Stimulated activated CD8-positive, alpha-beta memory T cell treated with anti-CD3 and anti-CD28 coated beads, Interleukin-7, amount 100 ng/mL, for 1 hour (primary cell): ENCODE measurements at places on chromosomes 7 and 10.

DNA sequence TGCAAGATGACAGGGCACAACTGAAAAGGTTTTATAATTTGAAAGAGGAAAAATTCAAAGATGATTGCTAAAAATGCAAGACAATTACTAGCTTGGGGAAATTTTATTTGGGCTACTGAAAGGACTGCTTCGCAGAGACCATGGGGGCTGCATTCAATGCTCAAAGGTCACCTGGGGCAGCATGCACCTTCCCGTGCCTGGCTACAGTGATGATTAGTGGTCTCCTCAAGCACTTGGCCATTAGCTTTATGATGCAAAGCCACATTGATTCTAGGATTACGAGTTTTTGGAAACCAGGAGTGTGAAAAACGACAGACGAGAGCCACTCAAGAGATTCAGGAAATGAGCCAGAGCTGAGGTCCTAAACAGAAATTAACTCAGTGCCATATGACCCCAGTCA, 764.6 kb downstream of the PHTF2 start:
- no peak for DNase-seq

- no peak for DNase-seq
Observed at GRCh38 chr7:24740871-24741270, 16.4 kb downstream of the GSDME start.

DNA sequence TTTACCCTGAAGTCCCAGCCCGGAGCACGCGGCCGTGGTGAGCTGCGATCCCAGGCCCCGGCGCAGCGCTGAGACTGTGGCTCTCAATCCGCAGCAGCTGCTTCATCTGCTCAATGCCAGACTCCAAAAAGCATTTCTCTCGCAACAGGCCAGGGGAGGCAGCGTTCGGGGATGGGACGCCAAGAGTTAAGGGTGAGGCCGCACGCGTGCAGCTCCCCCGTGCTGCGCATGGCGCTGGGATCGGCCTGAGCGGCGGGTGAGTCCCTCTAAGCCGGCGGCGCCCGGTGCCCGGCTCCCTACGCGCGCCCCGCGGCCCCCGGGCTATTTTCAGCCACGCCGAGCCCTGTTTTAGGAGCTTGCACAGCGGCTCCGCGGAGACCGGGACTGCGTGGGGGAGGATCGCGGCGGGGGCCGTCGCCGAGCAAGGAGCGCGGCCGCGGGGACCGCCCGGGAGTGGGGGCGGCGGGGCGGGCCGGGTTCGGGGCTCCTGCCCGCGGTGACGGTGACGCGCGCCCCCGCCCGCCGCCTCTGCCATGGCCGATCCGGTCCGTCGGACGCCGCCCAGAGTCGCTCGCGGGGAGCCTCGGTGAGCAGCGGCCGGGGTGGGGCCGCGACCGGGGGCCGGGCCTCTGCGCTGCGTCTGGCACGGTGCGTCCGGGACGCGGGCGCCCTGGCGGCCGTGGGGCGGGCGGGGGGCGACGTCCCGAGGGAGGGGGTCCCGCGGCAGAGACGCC, 29.4 kb upstream of the JAKMIP3 start:
- DNase-seq: no peak

GRCh38 chr7:84297616-84298015, 103.0 kb upstream of the SEMA3A start:
- no peak for DNase-seq

GRCh38 chr10:7186387-7187018, 224.3 kb downstream of the SFMBT2 start:
- DNase-seq: no peak

GRCh38 chr7:95899919-95900513, 127.7 kb downstream of the DYNC1I1 start:
- no peak for DNase-seq

GRCh38 chr7:115721293-115722217, 309.0 kb downstream of the TFEC start:
- no peak for DNase-seq

GRCh38 chr7:85125176-85125575, 61.7 kb downstream of the SEMA3D start:
- no peak for DNase-seq

DNA sequence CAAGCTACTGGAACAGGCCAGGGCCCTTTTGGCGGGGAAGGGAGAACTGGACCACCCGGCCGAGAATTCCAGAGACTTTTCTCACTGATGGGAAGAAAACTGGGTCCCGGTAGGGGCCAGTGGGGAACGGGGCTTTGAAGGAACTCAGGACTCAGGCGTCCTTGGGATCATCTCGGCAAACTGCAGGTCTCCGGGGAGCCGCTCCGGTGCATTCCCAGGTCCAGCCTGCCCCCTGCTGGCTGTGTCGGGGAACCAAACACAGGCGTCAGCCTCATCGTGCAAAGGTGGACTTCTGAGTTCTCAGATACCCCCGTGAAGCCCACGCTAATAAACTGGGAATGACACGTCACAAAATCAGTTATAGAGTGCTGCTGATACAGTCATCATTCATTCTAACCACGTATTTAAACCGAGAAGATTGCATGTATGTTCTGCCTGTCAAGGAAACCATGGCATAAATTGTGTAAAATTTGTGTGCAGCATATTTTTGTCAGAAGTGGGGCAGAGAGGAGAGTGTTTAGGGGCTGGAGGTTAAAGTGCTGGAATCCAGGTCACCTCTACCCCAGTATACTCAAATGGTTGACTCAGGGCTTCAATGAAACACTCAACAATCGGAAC, 76.1 kb upstream of the CPXM2 start:
- DNase-seq: no peak

DNA sequence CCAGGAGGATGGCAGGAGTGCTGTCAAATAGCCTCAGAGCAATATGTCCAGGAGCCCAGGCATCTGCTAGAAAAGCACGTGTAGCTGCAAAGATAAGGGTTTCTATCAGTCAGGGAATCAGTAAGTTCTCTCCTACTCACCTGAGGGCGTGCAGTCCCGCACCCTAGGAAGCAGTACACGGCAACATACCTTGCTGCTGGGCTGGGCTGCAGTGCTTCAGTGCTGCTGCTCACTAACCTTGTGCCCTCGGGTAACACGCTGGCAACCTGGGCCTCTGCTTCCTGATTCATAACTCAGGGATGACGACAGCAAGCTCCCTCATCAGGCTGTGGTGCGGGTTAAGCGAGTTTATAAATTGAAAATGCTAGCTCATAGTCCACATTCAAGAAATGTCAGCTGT, 29.5 kb upstream of the CCNY start:
- DNase-seq: no peak

DNA sequence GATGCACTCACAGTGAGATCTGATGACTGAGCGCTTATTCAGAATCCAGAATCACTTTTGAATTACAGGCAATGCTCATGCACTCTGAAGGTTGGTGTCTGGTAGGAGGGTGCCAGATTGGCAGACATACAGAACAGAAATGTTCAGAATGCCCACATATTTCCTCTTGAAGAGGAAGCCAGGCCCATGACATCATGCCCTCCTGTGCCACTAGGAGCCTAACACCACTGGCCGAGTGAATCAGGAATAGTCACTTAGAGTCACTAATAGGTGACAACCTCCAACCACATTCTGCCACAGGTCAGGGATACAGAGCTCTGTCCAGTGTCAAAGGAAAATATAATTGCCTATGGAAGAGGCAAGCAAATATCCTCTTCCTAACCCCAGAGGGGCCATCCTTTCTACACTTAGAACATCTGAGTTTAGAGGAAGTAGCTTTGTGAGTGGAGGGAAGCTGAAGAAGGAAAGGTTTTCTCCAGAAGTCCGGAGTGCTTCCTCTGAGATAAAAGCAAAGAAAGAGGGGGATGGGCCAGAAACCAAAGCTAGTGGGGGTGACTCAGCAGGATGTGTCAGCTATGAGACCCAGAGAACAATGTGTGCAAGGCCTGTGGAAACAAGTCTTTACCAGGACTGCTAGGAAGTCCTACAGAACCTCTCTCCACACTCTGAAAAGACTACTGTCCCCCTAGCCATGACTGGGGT, 838.8 kb downstream of the GRID1 start:
- DNase-seq: no peak

GRCh38 chr10:52212062-52212461, 102.0 kb upstream of the DKK1 start:
- DNase-seq: no peak

DNA sequence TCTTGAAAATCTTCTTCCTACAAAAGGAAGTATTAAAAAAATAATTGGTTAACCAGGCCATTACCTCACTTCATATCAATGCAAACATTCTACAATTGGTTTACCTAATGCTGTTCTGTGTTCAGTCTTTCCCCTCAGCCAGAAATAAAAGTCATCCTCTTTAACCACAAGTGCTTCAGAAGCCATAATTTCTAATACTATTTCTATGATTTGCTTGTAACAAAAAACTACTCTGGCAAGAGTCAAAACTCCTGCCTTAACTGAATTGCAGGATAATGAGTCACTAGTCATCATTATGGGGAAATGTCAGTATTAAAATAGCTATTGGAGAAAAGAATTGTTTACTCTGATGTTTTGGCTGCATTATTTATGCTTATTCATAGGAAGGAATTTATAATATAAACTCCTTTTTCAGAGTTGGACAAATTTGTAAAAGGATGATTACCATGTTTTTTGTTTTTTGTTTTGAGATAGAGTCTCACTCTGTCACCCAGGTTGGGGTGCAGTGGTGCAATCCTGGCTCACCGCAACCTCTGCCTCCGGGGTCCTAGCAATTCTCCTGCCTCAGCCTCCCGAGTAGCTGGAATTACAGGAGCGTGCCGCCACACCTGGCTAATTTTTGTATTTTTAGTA, 55.5 kb upstream of the ODAD2 start:
- DNase-seq: no peak

DNA sequence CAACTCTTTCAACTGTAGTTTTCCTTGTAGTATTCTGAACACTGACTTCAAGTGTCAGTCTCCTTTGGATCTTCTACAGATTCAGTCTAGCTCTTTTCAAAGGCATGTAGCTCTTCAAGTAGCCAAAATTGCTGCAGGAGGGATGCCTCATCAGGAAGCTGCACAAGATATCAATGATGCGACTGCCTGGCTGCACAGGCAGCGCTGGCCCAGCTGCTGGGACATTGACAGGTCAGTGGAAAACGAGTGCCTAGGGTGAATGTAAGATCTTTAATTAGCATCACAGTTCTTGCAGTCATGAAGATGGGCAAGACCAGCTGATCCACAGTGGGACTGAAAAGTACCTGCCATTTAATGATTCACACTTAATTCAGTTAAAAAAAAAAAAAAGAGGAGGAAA, 167.6 kb downstream of the ANK3 start:
- no peak for DNase-seq

DNA sequence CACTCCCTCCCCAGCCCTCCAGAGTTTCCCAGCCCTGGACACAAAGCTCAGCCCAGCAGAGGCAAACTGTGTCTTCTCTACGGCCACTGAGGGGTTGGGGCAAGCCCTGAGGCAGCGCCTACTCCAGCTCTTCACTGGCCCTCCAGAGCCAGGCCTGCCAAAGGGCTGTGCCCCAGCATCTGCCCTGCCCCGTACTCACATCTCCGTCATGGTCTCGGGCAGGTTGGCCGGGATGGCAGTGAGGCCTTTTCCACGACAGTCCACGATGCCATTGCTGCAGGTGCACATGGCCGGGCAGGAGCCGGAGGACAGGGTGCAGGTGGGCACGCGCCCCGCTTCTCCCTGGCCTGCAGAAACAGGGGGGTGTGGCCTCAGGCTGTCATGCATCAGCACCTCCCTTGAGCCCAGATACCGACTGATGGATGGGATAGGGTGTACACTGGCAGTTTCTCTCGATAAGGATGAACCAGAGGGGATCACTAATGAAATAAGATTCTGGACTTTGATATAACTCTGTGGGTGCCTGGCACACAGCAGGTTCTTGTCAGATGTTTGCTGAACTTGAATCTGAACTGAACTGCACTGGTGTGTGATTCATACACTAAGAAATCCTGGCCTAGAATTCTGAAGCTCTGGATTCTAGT, 125.2 kb downstream of the SLIT1 start:
- DNase-seq: no peak

DNA sequence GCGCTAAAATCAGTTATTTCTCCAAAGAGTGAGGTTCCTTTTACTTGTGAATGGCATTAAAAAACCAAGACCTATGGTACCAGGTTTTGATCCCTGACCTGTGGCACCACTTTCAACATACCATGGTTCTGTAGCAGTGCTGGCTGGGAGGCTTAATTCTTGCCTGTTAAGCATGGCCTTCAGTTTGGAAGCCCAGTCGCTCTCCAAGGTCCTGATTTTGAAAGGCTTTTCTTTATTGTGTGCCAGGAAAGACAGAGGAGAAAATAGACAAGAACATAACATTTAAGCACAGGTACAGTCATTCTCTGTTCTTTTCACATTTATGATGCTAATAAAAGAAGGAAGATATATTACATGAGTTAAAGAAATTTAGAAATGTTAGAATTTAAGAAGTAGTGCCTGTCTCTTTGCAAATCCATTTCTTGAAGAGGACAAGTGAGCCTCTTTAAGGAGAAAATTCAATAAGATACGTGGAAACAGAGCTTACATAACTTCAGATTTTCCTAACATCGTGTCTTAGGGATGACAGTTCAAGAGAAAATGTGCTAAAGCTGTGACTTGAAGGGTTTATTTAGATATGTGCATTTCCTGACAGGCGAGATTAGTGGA, 357.6 kb downstream of the DPP6 start:
- DNase-seq: no peak

DNA sequence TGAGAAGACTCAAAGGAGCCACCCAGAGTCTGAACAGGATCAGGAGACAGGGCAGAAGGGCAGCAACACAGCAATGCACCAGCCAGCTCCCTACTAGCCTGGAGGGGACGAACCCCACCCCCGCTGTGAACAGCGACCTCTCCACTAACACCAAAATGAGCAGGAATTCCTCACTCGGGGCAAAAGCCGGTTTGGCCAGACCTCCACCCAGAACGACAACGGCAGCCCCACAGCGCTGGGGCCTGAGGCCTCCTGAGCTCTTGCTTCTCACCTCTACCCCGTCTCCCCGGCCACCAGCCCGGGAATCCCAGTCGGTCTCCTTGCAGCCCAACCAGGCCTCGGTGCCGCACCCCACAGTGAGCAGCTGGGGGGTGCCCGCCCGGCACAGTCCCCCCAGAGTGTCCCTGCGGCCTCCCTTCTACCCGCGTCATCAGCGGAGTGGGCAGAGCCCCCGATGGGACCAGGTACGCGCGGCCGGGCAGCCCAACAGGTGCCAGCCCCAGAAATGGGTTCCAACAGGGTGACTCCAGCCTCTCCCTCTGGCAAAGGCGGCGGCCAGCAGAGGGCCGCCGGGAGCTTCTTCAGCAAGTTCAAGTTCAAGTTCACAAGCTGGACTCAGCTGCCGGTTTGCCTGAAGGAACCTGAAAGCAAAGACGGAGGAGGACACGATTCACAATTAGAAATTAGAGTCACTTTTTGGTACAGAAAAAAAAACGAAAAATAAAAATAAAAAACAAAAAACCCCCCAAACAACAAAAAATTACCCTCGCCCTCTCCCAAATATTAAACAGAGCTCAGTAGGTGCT, 129.0 kb downstream of the MARCHF5 start:
- DNase-seq: no peak
